ENCODE measurements at places on chromosomes 2 and 18.

- no peak for DNase-seq
These were observed 5.2 kb downstream of the CTDP1 start for GRCh38 chr18:79684787-79685186.

- DNase-seq, result no peak
These were observed 768.6 kb upstream of the HS6ST1 start for GRCh38 chr2:129087133-129087813.

- DNase-seq, result no peak
These were observed 371.8 kb upstream of the SLC14A2 start for GRCh38 chr18:45243340-45244110.

GRCh38 chr2:126990605-126991532 lies 92.2 kb downstream of the TEX51 start:
- DNase-seq, result no peak

- no peak for DNase-seq
These were observed 895 bp upstream of the GLS start for GRCh38 chr2:190879474-190880377.

DNA sequence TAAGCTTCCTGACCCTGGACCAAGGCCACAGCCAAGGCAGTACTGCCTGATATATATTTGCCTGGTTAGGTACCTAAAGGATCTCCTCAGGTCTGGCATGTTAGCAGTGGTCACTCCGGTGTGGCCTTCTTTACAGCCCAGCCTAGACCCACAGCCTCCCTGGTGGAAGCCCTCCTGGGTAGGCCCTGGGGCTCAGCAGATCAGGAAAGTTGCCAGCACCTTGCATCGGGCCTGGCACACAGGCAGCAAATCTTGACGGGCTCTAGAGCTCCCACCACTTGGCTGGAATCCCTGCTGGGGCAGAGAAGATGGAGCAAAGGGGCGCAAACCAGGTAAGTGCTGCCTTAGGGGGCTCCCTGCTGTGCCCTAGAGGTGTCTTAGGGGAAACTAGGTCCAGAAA lies 40.9 kb upstream of the ATP6V1B1 start:
- DNase-seq, result no peak

- no peak for DNase-seq
These were observed 93.5 kb upstream of the ITGB6 start for GRCh38 chr2:160293391-160294091.

- no peak for DNase-seq
These were observed 174.4 kb upstream of the APCDD1 start for GRCh38 chr18:10279905-10280644.

DNA sequence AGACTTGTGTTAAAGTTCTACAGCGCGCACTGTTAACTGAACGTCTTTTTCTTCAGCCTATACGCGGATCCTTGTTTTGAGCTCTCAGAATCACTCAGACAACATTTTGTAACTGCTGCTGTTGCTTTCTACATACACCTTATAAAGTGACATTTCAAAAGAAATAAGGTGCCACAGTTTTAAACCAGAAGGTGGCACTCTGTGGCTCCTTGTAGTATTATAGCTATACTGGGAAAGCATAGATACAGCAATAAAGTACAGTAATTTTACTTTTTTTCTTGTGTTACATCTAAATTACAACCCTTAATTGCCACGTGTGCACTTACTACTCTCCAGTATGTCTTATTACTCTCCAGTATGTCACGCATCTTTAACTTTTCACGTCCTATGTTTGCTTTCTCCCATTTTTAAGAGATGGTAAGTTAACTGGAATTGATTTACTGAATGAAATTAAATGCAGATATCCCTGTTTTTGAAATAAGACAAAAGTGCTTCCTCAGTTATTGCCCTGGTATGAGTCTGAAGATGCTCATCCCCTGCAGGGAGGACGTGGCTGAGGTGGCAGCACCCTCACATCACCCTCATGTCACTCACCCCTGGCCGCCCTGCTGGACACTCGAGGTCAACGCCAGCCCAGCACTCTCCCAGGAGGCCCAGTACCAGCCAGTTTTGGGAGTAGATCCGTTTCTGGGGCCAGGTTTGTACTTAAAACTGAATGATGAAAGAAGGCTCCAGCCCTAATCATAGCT lies 37.8 kb downstream of the GORASP2 start:
- DNase-seq, result no peak

- no peak for DNase-seq
These were observed 253.3 kb upstream of the OSR1 start for GRCh38 chr2:19611491-19612332.

DNA sequence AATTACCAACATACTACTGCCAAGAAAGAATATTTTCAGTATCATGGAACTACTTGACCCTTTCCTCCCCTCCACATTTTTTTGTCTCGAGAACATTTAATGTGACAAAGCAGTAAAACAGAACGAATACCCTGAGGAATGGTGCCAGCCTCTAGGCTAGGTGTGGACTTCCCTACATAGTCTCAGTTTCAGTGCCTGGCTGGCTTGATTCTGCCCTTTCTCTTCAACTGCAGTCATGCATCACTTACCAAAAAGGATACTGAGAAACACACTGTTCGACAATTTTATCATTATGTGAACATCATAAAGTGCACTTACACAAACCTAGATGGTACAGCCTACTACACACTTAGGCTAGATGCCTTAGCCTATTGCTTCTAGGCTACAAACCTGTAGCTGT lies 305.3 kb upstream of the HNRNPA3 start:
- no peak for DNase-seq

GRCh38 chr18:74367905-74368304 lies 52.3 kb downstream of the C18orf63 start:
- no peak for DNase-seq

GRCh38 chr2:191719261-191719660 lies 41.3 kb downstream of the NABP1 start:
- no peak for DNase-seq

DNA sequence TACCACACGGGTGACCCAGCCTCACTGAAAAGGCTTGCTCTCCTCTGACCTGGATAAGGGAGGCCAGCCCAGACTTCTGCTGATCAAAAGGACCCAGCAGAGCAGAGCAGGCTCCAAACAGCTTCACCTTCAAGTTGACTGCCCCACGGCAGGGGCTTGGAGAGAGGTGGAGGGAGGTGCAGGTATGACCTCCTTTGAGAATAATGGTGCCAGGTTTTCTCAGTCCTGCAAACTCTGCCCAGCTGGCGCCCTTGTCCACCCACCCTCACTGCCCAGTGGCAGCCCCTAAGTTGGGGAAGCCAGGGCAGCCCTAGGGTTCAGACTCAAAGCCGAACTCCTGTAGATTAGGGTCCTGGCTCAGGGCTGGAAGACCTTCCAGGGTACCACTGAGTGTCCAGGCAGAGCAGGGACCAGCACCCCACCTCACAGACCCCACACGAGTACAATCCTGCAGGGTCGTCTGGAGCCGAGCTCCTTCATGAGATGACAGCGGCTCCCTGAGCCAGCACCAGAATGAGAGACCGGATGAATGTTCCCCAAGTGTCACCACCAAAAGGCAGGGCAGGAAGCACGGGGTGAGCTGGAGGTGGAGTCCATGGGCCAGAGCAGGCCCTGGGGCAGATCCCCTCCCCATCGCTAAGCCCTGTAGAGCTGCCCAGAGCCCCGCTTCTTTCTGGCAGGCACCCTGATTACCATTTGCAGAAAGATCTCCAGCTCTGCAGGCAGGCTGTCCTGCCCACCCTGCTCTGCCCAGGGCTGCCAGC lies 3.6 kb upstream of the GPC1 start:
- no peak for DNase-seq

DNA sequence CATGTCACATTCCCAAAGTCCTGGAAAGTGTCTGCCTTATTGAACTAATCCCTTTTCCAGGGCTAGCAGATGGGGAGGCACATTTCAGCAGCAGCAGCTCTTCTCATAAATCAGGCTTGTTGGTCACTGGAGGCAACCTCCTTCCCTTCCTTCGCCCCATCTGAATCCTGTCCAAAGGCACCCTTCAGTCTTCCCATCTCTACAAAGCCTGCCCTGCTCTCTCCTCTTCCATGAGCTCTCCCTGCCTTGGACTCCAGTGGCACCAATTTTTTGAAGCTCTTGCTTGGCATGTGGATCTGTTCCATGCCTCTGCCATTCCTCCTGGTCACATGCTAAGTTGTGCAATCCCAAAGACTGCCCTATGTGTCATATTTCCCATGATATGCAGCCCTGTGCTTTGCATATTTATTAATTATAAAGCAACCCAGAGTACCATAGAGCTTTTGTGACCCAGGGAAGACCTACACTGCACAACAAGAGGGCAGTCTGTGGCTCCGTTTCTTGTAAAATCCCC lies 70.3 kb downstream of the ANTXR1 start:
- no peak for DNase-seq

DNA sequence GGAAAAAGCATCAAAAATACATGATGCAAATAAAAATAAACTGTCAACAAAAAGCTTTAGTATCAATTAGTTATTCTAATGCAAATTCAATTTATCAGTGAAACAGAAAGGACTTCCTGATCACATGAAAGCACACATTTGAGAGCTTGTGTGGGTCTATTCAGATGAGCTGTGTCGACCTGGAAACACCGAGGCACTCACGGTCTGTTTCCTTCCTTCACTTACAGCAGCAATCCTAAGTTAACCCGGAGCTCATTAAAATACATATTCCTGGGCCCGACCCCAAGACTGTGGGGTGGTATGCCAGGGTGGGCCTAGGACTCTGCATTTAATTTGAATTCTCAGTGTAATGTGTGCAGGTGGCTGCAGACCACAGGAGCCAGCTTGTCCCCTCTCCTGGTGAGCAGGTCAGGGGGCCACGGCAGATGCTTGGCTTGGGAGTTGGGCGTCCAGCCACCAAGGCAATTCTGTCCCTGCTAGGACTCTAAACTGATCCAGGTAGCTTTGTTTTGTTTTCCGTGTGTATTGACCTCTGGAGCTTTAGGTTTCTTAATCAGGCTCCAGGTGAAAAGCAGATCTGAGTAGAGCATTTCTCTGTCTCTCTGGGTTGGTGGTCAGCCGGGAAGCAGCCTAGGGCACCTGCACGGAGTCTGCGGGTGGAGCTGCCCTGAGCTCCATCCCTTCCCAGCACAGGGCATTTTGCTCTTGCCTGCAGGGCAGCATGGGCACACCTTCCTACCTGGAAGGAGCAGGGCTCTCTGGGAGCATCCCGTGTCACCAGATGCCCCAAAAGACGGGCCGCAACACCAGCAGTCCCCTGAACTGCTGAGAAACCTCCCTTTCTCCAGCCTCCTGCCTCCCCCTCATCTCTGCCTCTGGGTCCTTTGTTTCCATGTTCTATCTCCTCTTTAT lies 9.0 kb downstream of the MBP start:
- DNase-seq, result no peak

DNA sequence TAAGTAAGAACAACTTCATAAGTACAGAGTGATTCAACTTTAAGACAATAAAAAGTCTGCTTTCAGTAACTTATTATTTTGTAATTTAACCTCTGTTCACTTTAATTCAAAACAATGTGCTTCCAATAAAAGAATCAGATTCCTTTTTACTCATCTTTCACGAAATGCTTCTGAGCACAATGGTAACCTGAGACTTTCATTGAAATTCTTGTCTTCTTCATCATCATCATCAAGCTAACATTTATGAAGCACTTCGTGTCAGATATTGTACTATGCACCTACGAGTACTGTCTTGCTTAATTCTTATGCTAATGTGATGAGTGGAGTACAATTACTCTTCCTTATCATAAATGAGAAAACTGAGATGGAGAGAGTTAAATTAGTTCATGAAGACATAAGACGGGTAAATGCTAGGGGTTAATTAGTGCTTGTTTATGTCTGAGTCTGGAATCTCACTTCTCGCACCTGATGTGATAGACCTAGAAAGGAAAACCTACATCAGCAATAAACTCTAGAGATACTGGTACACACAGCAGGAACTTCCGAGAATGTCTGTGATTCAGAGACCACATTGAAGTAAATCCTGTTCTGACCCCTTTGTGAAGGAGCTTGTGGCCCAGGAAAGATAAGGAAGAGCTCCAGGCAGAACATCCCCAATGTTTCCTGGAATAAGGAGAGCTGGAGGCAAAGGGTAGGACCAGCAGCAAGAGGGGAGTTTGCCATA lies 227.6 kb upstream of the ETAA1 start:
- no peak for DNase-seq

DNA sequence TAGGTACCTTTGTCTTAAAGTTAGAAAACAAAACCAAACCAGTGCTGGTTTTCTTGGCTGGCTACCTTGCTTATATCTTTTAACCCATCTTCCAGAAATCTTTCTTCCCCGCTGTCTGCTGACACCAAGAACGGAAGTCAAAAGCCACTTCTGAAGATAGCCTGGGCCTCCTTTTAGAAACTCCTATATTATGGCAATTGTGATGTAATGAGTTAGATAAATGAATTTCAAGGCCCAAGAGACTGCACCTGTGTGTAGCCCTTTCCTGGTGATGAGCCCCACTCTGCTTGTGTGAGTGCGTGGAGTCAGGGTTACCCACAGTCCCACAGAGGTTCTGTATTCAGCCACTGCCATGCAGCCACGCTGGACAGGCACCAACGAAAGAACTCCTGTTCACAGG lies 60.7 kb downstream of the ARMC9 start:
- DNase-seq, result no peak

GRCh38 chr2:105125920-105126319 lies 88.1 kb downstream of the MRPS9 start:
- no peak for DNase-seq

DNA sequence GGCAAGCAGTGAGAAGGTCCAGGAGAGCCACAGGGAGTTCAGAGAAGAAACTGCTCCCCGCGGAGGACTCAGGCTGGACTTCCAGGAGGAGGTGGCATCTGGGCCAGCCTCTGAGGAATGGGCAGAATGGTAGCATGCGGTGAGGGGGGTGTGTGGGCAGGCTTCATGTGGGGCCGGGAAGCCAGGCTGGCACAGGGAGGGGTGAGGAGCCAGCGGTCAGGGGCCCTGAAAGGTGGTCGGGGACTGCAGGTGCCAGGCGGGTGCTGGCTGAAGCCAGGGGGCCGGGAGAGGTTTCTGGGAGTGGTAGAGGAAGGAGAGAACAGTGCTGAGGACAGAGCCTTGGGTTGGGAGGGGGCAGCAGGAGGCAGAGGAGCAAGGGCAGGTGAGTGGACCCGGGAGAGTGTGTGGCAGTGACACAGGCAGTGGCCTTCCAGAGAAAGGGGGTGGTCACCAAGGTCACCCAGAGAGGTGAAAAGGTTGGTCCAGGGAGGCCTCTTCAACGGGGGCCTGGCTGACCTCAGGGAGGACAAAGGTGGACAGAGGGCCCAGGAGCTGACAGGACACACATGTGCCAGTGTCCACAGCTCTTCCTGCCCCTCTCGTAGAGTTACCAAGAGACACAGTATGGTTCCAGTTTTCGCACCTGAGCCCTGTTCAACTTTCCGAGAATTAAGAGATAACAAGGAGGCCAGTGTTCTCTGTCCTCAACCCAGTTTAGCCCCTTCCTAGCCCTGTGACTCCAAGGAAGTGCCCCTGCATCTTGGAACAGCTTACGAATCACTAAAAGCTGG lies 101.2 kb upstream of the ASB18 start:
- DNase-seq, result no peak

DNA sequence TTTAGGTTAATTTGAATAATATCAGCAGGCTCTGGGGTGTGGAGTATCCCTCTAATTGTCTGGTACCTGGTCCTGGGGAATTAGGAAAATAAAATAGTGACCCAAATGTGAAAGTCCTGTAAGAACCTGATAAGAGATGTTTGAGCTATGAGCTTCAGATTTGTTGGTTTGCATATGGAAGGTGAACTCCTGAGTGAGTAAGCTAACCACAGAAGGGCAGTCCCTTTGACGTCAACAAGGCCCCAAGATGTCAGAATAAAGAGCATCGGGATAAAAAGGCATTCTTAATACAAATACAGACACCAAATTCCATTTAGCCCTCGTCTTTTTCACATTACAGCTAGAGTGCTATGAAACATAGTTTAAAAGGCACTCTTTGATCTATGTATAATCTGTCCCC lies 1366.3 kb upstream of the TMEFF2 start:
- no peak for DNase-seq

GRCh38 chr2:108329771-108330170 lies 41.1 kb downstream of the SULT1C2 start:
- DNase-seq, result no peak

Data from NCI-H187 (cell line).